ENCODE measurements at places on chromosomes 4 and X. TPM values are rescaled to one million over a fixed set of nuclear protein-coding genes. Genes with fewer than 3 reads are reported as not detected.

The GPR34 gene
- total RNA-seq = not detected

GRCh38 chrX:19682712-19683331 is 167.5 kb upstream of the MAP3K15 start:
- H3K4me3 ChIP-seq = peak overlapping the region; percentile 34
- no peak for DNase-seq
- H3K27ac ChIP-seq = peak overlapping the region; percentile 96
- peaks cover 5% of the 10 kb centered on the region for H3K36me3 ChIP-seq
- no peaks in the 10 kb centered on the region for H3K27me3 ChIP-seq

GRCh38 chrX:128518508-128518907 is 466.3 kb upstream of the ACTRT1 start:
- no peak overlapping the region for H3K4me3 ChIP-seq
- H3K4me1 ChIP-seq = no peaks in the 10 kb centered on the region
- no peaks in the 10 kb centered on the region for H3K36me3 ChIP-seq
- no peaks in the 10 kb centered on the region for H3K27me3 ChIP-seq
- DNase-seq = no peak

The RAB33A gene
- total RNA-seq = 3.6 TPM

DNA sequence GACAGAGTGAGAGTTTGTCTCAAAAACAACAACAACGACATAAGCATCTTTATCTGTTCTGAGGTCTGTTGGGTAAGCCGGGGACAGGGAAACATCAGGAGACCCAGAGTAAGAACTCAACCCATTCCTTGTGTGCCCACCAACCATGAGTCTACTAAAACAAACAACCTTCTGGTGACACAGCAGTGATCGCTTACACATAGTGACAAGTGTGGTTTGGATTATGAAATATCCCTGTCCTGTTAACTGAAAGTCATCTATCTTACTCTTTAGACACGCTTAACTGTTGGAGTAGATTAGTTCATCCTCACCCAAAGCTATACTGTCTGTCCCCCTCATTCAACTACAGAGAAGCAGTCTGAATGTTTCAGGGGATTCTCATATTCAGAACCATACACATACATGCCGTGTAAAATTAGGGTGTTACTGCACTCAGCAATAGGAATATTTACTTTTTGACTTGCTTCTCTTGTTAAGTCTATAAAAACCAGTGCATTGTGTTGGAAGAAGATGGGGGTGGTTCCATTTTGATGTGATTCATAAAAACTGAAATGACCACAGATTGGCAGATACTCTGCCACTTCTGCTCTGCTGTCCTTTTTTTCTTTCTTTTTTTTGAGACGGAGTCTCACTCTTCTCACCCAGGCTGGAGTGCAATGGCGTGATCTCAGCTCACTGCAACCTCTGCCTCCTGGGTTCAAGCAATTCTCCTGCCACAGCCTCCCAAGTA is 27.4 kb downstream of the PHKA2 start:
- no peaks in the 10 kb centered on the region for H3K36me3 ChIP-seq
- H3K4me3 ChIP-seq = no peak overlapping the region
- H3K27me3 ChIP-seq = no peaks in the 10 kb centered on the region
- H3K4me1 ChIP-seq = no peaks in the 10 kb centered on the region
- H3K27ac ChIP-seq = no peak overlapping the region
